Activated CD4-positive, alpha-beta T cell treated with anti-CD3 and anti-CD28 coated beads, Interleukin-2, amount 50 U/mL, for 24 hours (primary cell): ENCODE measurements at places on chromosomes 2 and 18.

DNA sequence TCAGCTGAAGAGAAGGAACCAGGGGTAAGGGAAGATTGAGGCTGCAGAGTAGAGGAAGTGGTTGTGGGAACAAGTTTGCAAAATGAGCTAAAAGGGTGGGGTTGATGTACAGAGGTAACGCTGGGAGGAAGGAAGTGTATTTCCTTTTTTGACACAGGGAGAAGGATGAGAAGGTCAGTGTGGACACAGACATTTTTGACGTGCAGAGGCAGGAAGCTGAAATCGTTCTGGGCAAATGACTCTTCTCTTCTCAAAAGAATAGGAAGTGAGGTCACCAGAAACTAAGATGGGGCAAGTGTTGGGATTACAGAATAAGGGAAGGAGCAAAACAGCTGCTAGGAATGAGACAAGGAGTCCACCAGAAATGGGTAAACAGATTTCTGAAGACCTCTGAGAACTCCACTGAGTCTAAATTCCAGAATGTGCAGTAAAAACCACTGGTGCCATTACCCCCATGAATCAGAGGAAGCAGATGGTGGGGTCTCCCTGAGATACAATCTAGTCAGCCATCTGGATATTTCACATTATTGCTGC, 20.0 kb upstream of the RNF149 start:
- no peak for DNase-seq

DNA sequence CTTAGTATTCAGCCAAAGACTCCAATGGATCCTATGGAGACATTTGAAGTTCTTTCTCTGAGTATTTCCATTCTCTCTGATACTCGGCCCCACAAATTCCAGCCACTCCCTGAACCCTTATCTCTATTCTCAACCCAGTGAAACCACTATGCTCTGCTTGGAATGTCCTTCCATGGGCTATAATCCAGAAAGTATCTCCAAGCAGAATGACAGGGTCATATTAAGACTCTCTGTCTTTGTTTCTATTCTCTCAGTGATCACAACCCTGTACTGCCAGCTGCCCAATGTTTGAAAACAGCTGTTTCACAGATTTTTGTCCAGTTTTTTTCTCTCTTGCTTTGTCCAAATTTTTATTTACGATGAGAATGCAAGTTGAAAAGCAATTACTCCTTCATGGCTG, 21.9 kb downstream of the CHMP3 start:
- no peak for DNase-seq

DNA sequence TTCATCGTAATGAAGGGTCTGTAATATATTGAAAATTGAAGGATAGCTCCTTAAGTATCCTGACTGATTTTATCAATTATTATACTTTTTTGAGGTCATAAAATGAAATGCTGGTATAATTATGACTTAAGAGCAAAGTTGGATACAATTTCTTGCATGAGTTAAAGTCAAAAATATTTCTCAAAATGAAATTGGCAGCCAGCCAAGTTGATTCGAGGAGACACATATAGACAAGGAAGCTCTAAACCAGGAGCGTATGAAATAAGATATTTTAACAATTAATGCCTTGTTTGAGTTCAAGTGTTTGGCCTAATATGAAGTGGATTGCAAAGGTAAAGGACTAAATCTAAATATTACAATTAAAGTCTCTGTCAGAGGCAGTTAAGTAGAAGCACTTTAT, 260.4 kb upstream of the DSEL start:
- DNase-seq, result no peak

GRCh38 chr2:219461047-219461514, 26.4 kb downstream of the SPEG start:
- DNase-seq, result no peak

DNA sequence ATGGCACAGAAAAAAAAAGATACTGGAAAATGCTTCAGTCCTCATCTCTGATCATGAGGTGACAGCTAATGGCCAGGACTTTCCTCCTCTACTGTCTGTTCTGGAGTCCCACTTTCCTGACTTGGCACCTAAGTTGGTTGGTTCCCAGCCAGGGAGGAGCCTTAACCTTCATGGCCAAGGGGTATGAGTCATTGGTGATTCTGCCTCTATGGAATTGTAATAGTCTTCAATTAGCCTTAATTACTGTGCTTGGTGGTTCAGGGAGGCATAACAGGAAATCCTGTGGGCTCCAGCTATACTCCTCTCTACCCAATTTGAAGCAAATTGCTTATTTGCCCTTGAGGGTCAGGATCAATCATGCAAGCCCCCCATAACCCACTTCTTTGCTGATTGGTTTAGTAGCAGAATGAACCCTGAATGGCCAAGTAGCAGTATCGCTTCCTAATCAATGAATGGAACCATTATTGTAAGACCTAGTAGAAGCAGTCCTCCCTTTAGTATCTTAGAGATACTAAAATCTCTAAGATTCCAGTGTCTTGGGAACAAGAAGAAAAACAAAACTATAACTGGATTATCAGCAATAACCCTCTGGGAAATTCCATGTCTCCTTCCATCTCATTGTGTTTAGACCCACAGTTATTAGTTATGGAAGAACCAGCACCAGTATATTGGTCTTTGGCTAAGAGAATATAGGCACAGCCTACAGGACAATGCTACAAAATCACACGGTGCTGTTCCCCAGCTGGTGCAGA, 109.0 kb downstream of the COL6A3 start:
- no peak for DNase-seq

- DNase-seq, result no peak
These were observed 42.0 kb downstream of the NDUFA10 start for GRCh38 chr2:239983004-239983778.

GRCh38 chr2:120768112-120769048, 32.7 kb downstream of the GLI2 start:
- DNase-seq, result no peak

- no peak for DNase-seq
These were observed 84.9 kb upstream of the GLS start for GRCh38 chr2:190795686-190796085.

- DNase-seq, result no peak
These were observed 98.1 kb upstream of the CDC42EP3 start for GRCh38 chr2:37769551-37769950.

- no peak for DNase-seq
These were observed 439.3 kb downstream of the CBLN2 start for GRCh38 chr18:72104851-72105250.

DNA sequence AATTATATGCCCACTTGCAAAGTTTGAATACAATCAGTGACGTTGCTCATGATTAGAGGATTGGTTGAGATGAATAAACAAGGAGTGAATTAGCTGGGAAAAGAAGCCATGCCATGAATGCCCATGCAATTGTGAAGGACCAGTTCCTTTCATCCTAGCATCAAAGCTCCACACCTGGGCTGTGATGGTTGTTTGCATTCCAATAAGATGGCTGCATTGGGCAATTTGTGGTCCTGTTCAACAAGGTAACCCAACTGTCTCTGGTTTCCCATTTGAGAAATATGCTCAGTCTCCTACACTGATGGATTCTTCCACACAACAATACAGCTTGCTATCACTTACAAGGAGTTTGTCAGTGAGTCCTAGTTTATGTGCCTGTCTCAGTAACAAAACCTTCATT, 550.2 kb downstream of the STK39 start:
- no peak for DNase-seq

GRCh38 chr18:55179835-55180234, 220.6 kb upstream of the CCDC68 start:
- DNase-seq, result no peak
